ENCODE measurements at places on chromosomes 5 and 9.

GRCh38 chr9:74663439-74663838 is 166.3 kb downstream of the RORB start:
- DNase-seq, result no peak

DNA sequence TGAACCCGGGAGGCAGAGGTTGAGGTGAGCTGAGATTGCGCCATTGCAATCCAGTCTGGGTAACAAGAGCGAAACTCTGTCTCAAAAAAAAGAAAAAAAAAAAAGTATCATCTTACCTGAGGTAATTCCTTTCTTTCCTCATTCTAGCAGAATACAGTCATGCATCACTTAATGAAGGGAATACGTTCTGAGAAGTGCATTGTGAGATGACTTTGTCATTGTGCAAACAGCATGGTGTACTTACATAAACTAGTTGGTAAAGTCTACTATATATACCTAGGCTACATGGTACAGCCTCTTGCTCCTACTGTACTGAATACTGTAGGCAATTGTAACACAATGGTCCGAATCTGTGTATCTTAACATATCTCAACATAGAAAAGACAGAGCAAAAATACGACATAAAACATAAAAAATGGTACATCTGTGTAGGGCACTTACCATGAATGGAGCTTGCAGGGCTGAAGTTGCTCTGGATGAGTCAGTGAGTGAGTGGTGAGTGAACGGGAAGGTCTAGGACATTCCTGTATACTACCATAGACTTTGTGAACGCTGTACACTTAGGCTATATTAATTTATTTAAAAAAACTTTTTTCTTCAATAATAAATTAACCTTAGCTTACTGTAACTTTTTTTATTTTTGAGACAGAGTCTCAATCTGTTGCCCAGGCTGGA is 100.4 kb downstream of the GLDC start:
- no peak for DNase-seq

- DNase-seq, result no peak
These were observed 41.6 kb downstream of the FOCAD start for GRCh38 chr9:20725675-20726074.

GRCh38 chr9:27548055-27548741 is 18.6 kb upstream of the MOB3B start:
- DNase-seq, result no peak

GRCh38 chr9:88915916-88916315 is 75.4 kb upstream of the S1PR3 start:
- no peak for DNase-seq

GRCh38 chr5:67831048-67831447 is 384.5 kb upstream of the PIK3R1 start:
- no peak for DNase-seq

- no peak for DNase-seq
These were observed 115.8 kb upstream of the SLIT3 start for GRCh38 chr5:169416583-169417196.

DNA sequence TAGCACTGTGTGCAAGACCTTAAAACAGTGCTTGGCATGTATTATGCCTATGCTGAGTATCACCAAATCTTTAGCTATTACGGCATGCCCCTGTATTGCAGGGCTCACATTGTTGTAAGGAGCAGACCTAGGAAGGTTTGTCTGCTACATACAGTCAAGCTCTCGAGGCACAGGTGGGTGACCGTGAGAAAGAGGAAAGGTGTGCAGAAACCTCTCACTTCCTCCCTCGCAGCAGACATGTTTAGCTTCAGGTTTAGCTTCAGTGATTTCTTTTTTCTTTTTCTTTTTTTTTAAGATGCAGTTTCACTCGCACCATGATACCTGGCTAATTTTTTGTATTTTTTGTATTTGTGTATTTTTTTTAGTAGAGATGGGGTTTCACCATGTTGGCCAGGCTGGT is 275.8 kb upstream of the RIOK2 start:
- DNase-seq, result no peak

DNA sequence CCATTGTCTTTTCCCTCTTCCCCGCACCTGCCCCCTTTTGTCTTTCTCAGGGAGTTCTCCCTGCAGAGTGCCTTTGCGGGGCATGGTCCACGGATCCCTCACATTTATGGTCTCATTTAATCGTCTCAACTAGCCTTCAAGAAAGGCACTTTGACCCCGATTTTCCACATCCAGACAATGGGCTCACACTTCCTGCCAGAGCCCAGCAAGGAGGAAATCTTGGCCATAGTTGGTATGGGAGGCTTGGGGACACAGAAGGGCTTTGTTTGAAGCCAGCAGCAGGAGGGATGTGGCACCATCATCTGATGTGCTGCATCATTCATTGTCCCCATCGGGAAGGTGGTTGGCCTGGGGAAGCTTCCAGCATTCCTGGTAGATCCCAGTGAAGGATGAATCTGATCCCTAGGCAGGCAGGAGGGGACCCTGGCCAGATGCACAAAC is 24.9 kb downstream of the GSN start:
- DNase-seq, result no peak

DNA sequence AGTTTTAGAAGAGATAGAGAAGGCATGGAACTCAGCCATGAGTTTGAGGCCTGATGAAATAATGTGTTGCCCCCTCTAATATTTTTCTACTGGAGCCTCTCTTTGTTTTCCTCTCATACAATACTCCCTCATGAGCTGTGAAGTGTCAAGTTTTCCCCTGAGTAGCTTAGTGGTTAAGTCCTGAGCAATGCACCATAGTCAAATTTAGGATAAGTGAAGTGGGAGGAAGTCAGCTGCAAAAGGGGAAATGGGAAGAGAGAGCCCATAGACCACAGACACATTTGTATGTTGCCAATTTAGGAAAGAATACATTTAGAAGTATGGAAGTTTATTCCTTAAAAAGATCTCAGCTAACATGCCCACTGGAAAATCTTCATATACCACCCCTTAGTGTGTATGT is 171.5 kb upstream of the NREP start:
- DNase-seq, result no peak

- DNase-seq, result no peak
These were observed 110.7 kb downstream of the PLK2 start for GRCh38 chr5:58348996-58349728.

GRCh38 chr9:2823227-2823626 is 20.7 kb downstream of the PUM3 start:
- DNase-seq, result no peak

GRCh38 chr9:20990867-20991266 is 40.6 kb downstream of the HACD4 start:
- no peak for DNase-seq

GRCh38 chr9:70801181-70801829 is 320.1 kb downstream of the TRPM3 start:
- DNase-seq, result no peak

DNA sequence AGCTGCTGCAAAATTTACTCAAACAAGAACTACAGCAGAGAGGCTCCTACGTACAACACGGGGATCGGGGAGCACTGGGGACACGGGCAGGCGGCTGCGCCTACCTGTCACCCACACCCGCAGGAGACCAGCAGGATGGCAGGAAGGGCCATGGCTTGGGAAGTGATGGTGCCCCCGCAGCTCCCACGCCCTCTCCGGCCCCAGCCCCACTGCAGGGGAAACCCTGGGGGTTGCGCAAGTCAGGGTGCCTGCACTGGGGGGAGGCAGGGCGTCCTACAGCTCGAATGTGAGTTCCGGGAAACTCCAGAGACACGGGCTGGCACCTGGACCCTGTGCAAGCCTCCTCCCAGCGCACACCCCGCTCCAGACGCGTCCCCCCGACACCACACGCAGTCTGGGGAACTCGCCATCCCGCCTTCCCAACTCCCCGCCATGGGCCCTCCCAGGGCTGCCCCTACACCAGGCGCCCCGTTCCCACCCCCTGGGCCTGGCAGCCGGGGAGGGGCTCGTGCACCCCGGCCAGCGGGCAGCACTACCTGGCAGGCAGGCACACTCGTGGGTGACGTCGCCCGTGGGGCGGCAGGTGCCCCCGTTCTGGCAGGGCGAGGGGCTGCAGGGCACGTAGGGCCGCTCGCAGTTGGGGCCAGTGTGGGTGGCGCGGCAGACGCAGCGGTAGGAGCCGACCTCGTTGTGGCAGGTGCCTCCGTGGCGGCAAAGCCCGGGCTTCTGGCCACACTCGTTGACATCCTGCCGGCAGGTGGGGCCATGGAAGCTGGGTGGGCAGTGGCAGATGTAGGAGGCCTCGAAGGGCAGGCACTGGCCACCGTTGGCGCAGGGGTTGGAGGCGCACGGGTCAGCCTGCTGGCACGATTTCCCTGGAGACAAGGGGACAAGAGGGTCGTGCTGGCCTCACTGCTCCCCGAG is 23.3 kb downstream of the NOTCH1 start:
- DNase-seq, result no peak

- DNase-seq, result no peak
These were observed 69.4 kb upstream of the LHFPL2 start for GRCh38 chr5:78717674-78718584.

GRCh38 chr5:59296317-59297264 is 596.9 kb downstream of the PDE4D start:
- no peak for DNase-seq

DNA sequence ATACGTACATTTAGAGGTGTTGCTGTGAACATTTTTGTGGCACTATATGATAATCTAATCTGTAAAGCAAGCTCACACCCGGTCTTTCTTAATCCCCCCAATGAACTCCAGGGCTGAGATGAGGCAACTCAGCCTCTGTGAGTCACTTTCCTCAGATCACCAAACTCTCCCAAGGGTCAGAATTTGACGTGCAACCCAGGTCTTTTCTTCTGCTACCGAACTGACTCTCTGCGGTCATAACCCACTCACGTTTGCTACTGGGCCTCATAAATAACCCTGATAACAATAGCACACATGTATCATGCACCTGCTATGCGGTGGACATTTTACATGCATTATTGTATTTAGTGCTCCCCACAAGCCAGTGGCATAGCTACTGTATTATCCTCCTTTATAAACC is 153.1 kb downstream of the DROSHA start:
- no peak for DNase-seq

DNA sequence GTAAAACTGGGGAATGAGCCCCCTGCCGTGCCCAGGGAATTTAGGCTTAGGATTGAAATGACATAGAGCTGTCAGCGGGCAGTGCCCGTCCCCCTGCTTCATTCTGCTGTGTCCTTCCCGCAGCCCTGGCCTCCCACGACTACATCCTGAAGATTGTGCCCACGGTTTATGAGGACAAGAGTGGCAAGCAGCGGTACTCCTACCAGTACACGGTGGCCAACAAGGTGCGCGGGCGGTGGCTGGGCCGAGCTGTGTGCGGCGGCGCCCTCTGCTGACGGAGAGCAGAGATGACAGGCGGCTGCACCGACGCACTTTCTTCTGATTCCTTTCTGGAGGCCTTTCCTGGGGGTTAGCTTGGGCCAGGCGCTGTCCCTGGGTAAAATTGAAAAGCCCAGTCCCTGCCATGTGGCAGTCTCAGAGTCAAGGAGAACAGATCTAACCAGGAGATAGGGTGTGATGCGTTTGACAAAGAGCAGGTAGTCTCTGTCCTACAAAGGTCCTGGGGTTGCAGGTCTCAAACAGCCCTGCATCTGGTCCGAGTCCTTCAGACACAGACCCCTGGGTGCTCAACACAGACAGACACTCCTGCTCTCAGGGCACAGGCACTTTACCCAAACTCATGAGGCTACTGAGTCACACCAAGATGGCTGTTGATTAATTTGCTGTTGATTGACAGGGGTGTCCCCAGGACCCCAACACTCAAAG is 26.8 kb upstream of the RPL26L1 start:
- DNase-seq, result peak; percentile 44

DNA sequence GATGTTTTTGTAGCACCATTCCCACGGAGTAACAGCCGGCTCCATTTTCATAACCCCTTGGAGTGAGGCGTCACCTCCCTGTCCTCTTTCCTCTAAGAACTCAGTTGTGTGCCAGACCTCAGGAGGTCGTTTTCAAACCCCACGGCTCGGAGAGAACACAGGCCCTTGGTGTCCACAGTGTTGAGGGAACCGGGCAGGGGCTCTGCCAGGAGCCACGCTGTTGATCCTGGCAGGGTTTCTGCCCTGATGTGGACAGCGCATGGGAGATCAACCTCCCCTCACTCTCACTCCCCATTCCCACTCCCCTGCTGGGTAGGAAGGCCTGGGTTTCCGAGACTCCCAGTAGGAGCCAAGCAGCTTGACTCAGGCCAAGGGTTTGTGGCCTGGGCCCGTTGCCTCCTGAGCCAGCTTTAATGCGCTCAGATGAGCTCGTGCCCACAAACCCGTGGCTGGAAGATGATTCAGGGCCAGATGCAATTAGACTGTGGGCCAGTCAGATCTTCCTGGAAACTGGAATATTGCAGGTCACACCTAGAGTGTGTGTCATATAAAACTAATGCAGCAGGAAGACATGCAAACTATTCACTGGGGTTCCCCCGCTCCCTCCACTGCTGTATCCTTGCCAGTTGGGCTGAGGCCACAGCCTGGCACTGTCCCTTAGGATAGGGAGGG is 133.4 kb downstream of the SLC12A2 start:
- DNase-seq, result no peak

- no peak for DNase-seq
These were observed 40.3 kb upstream of the EQTN start for GRCh38 chr9:27337236-27337635.

DNA sequence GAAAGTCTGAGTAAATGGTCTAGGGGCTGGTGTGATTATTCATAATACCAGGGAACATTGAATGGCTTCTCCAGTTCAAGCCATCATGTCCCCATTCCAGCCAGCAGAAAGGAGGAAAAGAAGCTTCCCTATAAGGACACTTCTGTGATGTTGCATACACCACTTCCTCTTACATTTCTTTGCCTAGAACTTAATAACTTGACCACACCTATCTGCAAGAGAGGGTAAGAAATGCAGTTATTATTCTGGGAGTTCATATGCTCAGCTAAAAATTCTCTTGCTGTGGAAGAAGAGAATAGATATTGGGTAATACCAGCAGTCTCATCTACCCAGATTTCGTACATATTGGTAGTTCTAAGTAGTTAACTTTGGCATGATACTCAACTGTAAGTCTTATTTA is 166.1 kb downstream of the SLC28A3 start:
- no peak for DNase-seq

GRCh38 chr5:135921388-135921787 is 25.7 kb upstream of the IL9 start:
- DNase-seq, result no peak

GRCh38 chr5:116695681-116696080 is 121.1 kb upstream of the SEMA6A start:
- no peak for DNase-seq

DNA sequence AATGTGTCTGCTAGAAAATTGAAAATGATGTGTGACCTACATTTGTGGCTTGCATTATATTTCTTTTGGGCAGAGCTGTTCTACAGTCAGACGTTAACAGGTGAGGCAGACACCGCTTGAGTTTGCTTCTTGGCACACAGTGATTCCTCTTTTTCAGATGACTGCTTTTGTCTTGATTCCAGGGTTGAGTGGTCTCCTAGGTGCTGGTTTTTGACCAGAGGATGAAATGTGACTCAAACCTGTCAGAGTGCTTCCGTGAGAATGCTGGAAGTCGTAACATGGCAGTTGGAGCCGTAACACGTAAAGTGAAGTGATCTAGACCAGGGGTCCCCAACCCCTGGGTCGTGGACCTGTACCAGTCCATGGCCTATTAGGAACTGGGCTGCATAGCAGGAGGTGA is 28.3 kb upstream of the NDFIP1 start:
- DNase-seq, result no peak

Data from stimulated activated CD8-positive, alpha-beta memory T cell treated with anti-CD3 and anti-CD28 coated beads, Interleukin-4, amount 100 ng/mL, for 4 hours (primary cell).